ENCODE measurements at places on chromosomes 7 and 10.

DNA sequence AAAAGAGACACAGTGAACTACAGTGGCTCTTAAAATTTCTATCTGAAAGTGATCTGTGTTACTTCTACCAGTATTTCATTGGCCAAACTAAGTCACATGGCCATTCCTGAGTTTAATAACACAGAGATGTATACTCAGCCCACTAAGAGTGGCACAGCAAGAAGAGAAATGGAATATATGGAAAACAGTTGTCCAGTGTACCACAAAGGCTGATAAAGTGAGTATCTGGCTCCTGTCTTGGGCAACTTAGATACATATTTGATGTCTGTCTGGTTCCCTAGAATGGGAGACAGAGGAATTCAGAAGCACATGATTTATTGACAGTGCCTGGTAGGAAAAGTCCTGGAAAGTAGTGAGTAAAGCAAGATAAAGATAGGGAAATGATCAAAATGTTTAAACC, 10.1 kb upstream of the PON1 start:
- DNase-seq: no peak

- DNase-seq: no peak
Measured at GRCh38 chr7:57651006-57651405, 201.0 kb downstream of the ZNF716 start.

GRCh38 chr10:25082276-25083204, 66.1 kb downstream of the THNSL1 start:
- no peak for DNase-seq

- DNase-seq: no peak
Measured at GRCh38 chr10:1964476-1964875, 227.2 kb upstream of the ADARB2 start.

Data from activated gamma-delta T cell treated with Interleukin-2 at 50 U/mL for 16 hours (primary cell).